ENCODE measurements at places on chromosomes 2 and 18.

GRCh38 chr2:171436307-171436706, 2.3 kb downstream of the DCAF17 start:
- no peak for DNase-seq

GRCh38 chr18:31432316-31432715, 15.2 kb upstream of the DSG3 start:
- no peak for DNase-seq

- DNase-seq: no peak
Measured at GRCh38 chr2:179020156-179020750, 29.7 kb downstream of the CCDC141 start.

DNA sequence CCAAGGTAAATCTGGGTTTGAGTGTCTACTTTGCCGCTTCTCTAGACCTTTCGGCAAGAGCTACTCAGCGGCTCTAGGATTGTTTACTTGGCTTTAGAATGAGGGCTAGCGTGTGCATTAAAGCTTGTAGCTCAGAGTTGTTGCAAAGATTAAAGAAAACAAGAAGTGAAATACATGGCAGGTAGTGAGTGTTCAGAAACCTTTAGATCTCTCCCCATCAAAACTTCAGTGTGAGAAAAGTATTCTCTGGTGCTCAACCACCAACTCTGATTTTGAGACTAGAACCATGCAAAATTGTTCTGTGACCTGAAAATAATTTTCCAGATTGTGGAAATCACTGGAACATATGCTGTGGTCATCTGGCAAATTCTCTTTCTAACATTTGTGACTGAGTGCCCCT, 512.0 kb downstream of the CMPK2 start:
- DNase-seq: no peak

DNA sequence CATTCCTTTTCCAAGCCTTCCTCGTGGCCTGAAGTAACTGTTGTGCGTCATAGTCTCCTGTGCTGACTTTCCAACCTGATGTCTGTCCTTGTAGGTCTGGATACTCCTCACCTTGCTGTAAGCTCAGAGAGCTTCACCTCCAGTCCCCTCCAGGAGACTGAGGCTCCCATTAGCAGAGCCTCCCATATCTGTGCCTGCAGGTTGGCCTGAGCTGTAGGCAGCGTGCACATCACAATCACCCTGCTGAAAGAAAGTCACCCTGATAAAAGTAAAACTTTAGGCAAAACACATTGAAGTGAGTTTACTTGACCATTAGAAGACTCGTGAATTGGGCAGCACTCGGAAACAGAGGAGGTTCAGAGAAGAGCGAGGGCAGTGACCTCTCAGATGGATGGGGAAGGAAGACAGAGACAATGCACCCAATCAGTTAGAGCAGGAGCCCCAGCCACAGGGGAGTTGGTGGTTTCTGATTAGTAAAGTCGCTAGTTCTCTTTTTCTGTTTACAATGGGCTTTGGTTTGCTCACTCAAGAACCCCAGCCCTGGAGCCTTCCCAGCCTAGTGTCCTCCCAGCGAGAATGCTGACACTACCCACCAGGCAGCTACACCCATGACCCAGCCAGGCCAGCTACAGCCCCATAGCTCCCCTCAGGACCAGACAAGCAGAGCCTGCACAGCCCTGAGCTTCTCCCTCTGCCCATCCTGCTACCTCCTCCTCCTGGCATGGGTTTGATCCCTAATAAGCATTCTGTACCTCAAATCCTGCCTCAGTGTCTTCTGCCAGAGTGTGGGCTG, 12.1 kb upstream of the TPO start:
- no peak for DNase-seq

GRCh38 chr2:28802975-28803429, 7.6 kb upstream of the SPDYA start:
- DNase-seq: no peak

GRCh38 chr2:199160677-199161465, 296.9 kb downstream of the SATB2 start:
- no peak for DNase-seq

DNA sequence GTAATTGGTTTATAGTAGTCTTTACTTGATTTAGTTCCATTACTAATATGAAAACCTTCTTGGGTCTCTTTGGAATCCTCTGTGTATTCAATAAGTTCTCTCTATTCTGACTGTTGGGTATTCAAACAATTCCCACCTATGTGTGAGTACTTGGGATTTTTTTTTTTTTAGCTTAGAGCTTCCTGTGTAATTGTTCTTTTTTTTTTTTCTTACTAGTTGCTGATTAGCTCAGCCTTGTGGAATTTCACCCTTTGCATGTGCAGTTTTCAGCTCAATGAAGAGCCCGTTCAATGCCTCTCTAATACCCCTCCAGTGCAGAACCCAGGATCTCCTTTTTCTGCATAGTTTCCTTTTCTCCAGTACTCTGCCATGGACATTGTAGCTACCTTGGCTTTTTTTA, 339.1 kb upstream of the GALNT5 start:
- no peak for DNase-seq

DNA sequence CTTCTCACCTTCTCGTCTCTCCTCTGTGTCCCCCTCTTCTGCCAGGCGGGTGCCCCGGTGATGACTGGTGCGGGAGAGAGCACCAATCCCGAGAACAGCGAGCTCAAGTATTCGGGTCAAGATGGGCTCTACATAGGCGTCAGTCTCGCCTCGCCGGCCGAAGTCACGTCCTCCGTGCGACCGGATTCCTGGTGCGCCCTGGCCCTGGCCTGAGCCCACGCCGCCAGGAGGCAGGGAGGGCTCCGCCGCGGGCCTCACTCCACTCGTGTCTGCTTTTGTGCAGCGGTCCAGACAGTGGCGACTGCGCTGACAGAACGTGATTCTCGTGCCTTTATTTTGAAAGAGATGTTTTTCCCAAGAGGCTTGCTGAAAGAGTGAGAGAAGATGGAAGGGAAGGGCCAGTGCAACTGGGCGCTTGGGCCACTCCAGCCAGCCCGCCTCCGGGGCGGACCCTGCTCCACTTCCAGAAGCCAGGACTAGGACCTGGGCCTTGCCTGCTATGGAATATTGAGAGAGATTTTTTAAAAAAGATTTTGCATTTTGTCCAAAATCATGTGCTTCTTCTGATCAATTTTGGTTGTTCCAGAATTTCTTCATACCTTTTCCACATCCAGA, 31.3 kb downstream of the GATA6 start:
- no peak for DNase-seq

DNA sequence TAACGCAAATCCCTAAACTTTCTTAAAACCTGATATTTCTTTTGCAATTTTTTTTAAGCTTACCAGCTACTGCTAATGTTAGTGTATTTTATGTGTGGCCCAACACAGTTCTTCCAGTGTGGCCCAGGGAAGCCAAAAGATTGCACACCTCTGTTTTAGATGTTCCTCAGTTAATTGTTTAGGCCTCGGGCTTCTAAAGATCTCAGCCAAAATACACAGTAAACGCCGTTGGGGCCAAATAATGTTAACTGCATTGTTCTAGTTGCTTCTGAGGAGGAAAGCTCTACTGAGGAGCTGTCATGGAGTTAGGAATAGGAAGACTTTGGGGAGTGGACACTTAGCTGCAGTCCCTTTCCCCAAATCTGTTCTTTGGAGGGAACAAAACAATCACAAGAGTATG, 2.0 kb downstream of the HSPE1 start:
- DNase-seq: no peak

- DNase-seq: no peak
Measured at GRCh38 chr2:223644136-223644535, 42.0 kb upstream of the SCG2 start.

DNA sequence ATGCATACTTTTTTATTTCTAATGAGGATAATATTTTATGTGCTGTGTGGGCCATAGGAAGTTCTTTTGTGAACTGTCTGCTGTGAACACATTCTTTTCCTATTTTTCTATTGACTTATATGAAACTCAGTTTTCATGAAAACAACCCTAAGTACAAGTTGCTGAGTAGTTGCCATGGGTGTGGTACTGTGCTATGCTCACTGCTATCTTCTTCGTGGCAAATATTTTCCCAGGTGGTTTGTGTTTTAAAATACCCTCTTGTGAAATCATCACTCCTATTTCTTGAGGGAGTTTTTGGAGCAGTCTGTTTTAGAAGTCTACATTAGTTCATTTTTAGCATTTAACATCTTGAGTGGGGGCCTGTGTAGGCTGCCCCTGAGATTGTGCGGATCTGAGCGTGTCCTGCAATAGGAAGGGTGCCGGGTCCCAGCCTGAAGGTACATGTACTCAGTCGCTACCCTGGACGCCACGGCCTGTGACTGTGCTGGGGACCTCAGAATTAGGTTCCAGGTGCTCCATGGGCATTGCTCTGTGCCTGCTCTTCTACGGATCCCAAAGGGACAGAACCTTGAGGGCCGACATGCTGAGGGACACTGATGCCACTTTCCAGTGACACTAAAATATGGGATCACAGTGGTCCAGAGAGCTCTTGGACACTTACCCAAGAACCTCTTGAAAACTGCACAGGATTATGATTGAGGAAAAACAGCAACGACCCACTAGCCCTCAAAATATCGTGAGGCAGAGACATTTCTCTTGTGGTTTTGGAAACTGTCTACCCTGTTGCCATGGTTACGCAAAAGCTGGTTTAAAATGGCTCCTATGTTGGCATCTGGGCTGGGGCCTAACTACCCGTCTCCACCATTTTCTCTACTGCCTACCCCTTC, 480.4 kb downstream of the TGIF1 start:
- DNase-seq: no peak

GRCh38 chr18:56124186-56124585, 514.2 kb downstream of the TXNL1 start:
- no peak for DNase-seq

- no peak for DNase-seq
Measured at GRCh38 chr2:237294460-237294859, 119.5 kb downstream of the COL6A3 start.

DNA sequence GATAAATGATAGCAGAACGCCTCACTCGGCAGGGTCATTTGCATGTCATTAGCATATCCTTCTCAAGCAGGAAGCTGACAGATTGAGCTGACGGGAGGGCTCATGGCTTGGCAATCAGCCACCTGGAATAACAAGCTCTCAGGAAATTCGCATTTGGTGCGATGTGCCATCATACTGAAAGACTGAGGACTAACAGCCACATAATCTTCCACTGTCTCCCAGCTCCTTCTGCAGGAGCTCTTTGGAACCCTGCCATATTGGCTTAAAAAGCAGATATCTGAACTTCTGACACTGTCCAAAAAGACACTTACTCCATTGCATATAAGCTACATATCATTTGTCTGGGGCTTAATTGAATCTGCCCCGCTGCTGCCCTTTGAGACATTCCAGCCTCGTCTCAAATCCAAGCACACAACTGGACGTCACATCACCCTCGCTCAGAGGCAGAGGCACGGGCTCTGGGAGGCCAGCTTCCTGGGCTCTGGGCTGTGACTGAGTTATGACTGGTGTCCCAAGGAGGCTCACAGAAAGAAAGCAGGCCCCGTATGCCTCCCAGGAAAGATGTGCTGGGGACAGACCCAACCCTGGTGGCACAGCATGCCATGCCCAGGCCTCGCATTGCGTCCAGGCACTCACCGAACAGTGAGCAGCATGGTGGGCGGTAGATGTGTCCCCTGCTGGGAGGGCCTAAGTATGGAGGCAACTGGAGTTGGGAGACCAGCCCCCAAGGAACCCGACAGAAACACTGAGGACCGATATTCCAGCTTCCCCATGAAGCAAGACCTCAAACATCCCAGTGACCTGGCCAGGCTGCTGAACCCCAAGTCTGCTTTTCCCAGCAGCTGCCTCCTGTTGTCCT, 228.0 kb downstream of the ATAD2B start:
- DNase-seq: no peak

DNA sequence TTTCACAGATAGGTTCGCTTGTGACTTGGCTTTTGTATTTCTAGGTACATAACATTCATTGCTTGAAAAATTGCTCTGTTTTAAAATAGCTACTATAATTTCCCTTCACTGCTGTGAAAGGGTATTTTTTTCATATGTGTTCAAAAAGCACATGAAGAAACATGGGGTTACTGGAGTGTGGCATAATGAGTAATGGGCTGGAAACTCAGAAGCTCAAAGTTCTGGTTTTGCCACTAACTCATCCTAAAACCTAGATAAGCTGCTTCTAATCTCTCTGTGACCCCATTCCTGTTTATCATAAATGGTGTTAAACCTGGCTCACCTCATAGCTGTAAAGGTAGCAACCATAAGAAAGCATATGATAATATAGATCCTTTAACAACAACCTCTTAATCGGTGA, 319.3 kb downstream of the PTPRM start:
- DNase-seq: no peak

DNA sequence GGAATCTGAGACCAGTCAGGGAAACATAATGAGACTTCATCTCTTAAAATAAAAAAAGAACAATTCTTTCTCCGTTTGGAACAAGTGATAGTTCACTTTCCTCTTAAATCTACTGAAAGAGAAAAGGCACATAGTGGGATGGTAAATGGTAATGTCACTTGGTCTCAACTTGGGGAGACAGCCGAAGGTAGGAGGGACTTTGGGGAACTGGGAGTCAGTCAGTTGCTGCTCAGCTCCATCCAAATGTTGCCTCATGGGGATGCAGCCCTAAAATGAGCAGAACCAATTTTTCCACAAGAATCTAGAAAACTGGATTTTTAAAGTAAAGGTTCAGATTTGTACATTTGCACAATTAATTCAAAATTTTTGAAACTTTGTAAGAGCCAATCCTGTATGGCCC, 19.2 kb downstream of the RASGRP3 start:
- no peak for DNase-seq

- no peak for DNase-seq
Measured at GRCh38 chr2:70123051-70123828, 36.0 kb downstream of the PCBP1 start.

DNA sequence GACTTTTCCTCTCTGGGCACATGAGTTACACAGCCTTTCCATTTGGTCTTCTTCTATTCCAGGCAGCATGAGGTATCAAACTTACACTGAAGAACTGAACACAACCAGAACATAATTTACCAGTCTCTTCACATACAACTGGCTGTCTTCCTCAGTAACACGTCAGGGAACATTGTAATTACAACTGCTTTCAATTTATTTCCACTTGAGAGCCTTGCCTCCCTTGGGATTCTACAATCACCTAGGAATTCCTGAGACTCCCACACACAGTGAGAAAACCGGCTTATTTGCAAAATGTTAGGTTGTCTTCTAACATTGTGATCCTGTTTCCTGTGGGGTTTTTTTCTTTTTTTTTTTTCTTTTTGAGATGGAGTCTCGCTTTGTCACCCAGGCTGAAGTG, 149.9 kb downstream of the TMX3 start:
- no peak for DNase-seq

- DNase-seq: no peak
Measured at GRCh38 chr18:80143881-80144280, 34.8 kb downstream of the ADNP2 start.

DNA sequence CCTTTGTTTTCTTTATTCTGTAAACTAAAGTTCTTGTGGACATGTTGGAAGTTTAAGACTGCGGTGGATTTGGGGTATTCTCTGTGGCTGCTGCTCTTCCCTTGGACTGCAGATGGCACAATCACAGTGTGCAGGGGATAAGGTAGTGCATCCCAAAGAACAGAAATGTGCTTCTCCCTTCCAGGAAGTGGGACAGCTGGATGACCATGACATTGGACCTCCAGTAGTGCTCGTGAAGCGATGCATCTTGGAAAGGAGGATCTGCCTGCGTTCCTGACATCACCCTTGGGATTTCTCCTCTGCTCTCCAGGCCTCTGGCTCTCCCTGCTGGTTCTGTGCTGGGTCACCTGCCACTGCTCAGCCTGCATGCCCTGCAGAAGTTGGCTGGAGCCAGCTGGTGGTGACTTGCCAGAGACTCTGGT, 109.9 kb downstream of the SLC4A3 start:
- no peak for DNase-seq
